ENCODE measurements at places on chromosomes 5 and 9.

DNA sequence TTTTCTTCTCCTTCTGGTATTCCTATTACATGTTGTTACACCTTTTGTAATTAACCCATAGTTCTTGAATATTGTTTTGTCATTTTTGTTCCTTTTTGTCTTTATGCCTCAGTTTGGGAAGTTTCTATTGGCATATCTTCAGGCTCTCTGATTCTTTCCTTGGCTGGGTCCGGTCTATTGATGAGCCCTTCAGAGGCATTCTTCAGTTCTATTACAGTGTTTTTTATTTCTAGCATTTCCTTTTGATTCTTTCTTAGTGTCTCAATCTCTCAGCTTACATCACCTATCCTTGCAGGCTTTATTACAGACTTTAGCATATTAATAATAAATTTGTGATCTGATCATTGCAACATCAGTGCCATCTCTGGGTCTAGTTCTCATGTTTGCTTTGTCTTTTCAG is 33.8 kb downstream of the PHF2 start:
- DNase-seq, result no peak

DNA sequence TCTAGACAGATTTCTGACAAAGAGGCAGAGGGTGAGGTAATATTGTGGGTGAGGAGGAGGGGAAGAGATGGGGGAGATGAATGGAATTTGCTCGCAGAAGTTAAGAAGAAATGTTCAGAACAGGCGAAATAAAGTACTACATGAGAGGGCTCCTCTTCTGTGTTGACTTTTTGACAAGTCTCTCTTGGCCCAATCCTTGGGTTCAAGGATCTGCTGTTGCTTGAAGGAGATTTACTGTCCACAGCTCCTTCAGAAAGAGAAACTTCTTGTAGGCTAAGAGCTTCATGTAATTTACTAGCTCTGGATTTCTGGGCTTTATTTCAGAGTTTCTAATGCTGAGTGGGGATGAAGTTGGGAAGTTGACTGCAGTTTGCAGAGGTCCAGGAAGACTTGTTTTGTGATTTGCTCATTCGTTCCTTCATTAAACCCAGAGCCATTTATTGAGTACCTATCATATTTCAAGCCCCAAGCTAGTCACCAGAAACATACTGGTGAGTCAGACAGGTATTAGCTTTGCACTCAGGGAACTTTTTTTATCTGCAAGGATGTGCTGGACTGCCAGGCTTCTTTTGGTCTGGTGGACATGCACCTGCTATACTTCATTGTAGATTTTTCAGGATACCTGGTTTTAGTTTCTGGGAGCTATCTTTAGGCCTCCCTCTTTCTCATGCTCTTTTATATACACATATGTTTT is 402.9 kb upstream of the CLINT1 start:
- no peak for DNase-seq

DNA sequence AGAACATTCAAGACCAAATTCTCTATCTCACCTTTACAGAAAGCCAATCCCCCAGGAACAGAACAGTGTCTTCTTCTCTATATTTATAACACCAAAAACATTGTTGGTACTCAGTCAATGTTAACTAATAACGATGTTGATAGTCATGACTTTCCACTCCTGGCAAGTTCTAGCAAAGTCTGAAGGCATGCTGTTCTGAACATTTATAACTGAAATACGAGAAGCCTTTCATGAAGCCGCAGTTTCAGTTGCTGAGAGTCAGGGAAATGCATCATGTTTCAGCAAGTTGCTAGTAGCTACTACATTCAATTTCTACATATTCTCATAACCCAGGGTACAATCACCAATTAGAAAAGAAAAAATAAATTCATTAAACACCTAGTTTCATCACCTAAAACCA is 301.4 kb downstream of the PDE4D start:
- DNase-seq, result no peak

DNA sequence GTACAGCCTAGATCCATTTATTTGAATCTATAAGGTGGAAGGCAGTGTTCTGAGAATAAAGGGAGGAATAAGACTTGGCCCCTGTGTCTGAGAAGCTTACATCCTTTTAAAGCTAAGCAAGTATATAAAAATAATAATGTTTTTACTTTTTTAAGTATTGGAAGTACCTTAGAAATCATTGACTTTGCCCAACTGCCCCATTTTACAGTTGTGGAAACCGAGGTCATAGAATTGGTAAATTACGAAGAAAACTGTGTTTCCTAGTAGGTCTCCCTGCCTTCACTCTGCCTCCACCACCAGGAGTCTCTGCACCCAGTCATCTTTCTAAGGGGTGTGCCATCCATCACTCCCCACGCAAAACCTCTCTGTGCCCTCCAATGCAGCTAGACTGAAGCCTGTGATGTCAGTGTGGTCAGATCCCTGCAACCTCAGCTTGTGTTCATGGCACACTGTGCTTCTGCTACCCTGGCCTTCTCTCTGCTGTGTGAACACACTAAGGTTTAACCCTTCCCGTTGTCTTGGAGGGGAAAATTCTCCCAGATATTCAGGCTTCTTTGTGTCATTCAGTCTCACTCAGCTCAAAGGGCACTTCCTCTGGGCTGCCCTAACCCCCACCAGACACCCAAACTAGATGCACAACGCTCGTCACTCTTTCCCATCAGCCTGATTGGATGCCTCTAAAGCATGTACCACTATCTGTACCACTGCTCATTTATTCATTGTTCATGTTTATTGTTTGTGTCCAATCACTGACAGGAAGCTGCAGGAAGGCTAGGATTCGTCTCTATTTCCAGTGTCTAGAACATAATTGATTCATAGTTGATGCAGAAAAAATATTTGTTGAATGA is 18.2 kb downstream of the ADRB2 start:
- DNase-seq, result no peak

DNA sequence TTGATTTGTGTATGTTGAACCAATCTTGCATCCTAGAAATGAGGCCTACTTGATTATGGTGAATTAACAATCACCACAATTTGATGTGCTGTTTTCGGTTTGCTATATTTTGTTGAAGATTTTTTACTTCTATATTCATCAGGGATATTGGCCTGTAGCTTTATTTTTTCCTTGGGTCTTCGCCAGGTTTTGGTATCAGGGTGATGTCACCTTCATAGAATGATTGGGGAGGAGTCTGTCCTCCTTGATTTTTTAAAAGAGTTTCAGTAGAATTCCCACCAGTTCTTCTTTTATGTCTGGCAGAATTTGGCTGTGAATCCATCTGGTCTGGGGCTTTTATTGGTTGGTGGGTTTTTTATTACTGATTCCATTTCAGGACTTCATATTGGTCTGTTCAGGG is 115.2 kb downstream of the CPLANE1 start:
- DNase-seq, result no peak

DNA sequence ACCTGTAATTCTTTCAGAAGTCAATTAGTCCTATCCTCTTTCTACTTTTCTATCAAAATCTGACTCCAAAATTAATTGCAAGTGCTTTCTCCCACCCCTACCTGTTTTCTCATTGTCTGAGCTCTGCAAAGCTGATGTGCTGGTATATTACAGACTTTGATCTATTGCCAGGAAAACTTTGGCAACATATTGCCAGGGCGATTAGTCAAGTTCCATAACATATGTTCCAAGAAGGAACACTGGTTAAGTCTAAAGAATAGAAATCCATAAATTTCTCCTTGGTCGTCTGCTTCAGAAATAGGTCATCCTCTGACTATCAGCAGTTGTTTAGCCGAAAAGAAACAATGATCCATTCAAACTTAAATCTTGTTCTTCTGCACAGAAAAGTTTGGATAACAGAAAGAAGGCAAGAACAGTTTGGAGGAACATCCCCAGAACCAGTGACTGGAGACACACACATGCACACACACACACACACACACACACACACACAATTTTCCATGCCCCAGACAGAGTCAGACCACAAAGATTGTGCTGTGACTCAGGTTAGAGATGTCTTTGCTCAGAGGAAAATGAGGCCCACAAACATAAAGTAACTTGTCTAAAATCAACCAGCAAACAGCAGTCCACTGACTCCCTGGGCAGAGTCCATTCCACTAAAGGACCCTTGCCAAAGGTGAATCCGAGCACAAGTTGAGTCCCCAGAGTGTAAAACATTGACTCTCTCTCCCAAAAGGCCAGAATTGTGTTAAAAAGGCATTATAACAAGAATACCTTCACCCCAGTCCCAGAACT is 202.1 kb downstream of the DEPDC1B start:
- no peak for DNase-seq

- no peak for DNase-seq
Observed at GRCh38 chr9:125822160-125822559, 75.0 kb downstream of the PBX3 start.

DNA sequence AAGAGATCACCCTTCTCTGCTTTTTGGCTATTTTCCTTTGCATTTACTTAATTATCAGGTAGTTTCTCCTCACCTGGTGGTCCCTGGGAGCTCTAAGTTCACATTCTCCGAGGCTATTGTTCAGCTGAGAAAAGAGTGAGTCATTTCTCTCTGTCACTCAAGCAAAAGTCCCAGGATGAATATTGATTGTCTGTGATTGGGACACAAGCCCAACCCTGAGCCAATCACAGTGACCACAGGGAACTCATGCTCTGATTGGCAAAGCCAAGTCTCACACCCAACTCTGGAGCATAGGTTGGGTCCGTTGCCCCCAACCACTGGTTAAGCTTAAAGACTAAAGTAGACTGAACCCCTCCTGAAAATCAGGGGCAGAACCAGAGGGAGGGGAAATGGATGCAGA is 27.8 kb upstream of the FAT2 start:
- DNase-seq, result no peak

GRCh38 chr5:115355767-115356381 is 59.4 kb upstream of the CCDC112 start:
- no peak for DNase-seq

DNA sequence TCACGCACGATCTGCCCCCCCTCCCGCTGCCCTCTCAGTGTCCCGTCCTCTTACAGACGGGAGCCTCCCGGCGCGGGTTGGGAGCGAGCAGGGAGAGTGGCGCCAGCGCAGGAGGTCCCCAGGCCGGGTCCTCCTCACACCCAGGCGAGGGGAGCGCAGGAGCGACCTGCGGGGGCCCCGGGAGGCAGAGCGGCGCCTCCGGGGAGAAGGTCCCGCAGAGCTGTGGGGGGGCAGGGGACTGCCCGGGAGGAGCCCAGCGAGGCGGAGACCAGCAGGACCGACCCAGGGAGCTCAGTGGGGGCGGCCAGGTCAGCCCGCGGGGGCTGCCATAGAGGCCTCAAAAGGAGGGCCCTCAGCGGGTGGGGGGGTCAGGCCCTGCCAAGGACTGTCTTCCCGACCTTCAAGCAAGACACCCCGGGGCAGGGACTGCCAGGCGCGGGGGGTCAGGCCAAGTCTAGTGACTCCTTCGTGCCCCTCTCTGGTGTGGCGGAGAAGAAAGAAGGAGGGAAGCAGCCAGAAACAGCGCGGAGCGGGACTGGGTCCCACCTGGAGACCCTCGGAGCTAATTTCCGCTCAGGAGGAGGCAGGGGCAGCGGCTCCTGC is 123.3 kb upstream of the ERCC6L2 start:
- DNase-seq, result no peak

GRCh38 chr9:135811801-135812200 is 95.5 kb downstream of the CAMSAP1 start:
- DNase-seq, result no peak

DNA sequence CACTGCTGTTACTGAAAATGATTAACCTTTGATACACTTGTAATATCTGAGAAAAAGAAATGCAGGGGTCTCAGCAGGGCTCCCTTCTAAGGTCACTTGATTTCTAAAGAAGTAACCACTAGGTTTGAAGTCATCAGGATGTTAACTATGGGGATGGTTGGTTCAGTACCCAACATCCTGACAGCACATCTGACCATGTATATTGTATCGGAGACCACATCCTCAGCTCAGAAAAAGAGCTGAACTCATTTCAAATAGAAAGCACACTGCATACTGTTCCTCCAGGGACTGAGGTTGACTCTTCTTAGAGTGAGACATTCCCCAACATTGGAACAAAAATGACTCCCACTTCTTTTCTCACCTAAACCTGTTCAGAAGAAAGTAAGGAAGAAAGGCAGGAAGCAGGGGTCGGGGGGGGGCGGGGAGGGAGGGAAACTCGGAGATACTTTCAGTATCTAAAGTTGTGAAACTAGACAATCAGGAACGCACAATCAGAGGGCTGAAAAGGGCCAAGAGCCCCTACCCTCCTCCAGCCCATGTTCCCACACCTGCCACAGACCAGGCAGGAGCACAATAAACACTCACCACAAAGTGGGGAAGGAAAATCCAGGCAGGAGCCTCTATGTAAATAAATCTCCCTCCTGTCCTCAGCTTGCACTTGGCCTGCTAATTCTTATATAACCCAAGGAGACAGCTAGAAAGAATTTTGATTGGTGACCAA is 730 bp upstream of the GZMA start:
- DNase-seq, result no peak

GRCh38 chr5:67095346-67096171 is 101.0 kb downstream of the CD180 start:
- no peak for DNase-seq

DNA sequence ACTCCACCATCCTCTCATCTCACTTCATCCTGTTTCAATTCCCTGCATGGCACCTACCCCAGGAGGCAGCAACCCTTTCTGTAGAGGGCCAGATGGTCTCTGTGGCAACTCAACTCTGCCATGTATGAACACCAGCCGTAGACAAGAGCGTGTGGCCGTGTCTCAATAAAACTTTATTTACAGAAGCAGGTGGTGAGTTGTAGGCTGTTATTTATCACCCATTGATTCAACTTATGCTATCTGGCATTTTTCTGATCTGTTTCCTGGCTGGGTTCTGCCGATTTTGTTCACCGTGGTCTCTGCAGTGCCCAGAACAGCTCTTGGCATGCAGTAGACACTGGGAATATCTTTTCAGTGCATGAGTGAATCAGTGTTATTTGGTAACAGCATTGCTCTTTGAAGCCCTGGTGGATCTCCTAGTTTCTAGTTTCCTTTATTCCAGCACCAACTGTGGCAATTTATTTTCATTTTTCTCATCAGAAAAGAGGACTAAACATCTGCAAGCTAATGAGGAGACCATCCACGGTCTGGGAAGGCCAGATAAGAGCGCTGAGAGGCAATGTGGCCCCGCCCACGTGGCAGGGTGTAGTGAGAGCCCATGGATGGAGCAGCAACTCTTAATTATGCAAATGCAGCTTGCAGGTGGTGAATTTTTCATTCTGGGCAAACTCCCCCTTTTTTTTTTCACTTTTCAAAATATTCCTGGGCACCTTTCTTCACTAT is 77.9 kb downstream of the CTSL start:
- no peak for DNase-seq

GRCh38 chr5:66850354-66851075 is 254.3 kb downstream of the MAST4 start:
- no peak for DNase-seq

DNA sequence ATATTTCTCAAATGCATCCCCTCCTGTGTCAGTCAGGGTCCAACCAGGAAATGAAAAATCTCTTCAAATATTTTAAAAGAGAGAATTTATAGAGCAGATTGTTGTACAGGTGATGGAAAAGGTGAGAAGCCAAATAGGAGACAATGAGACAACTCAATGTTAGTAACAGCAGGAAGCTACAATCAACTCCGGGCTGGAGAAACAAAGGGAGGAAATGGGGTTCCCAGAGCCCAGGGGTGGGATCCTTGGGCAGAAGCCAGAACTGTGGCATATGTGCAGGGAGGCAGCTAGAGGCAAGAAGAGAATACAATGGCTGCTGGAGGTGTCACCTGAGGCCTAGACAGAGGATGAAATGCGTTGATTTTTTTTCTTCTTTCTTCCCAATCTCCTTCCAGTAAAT is 361.8 kb upstream of the ACTBL2 start:
- no peak for DNase-seq

Measured in activated naive CD4-positive, alpha-beta T cell treated with anti-CD3 and anti-CD28 coated beads, Interleukin-2, amount 50 U/mL, for 72 hours (primary cell).